ENCODE measurements at places on chromosomes 4 and X.

DNA sequence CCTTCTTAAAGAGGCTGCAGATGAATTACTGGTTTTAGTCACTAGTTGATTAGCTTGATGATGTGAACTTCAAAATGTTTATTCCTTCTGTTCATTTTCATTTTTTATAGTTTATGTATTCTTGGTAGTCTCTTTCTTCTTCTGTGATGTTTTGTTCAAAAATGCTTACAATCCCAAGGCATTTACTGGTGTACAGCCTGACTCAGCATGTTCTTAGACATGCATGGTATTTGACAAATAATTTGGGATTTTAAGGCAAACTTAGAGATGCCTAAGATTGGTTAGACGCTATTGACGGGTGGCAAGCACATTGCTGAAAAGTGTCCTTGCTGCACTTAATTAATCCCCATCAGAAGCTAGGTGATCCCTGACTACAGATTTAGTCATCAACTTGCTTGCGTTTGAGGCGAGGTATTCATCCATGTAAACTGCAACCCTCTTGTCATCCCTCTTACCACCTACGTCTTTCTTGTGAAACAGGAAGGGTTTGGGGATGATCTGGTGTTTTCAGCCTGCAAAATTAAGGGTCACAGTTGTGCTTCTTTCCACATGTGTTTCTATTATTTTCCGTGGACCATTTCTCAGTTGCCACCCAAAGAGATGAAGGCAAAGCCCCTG, 331.8 kb downstream of the DKK2 start:
- DNase-seq = no peak

DNA sequence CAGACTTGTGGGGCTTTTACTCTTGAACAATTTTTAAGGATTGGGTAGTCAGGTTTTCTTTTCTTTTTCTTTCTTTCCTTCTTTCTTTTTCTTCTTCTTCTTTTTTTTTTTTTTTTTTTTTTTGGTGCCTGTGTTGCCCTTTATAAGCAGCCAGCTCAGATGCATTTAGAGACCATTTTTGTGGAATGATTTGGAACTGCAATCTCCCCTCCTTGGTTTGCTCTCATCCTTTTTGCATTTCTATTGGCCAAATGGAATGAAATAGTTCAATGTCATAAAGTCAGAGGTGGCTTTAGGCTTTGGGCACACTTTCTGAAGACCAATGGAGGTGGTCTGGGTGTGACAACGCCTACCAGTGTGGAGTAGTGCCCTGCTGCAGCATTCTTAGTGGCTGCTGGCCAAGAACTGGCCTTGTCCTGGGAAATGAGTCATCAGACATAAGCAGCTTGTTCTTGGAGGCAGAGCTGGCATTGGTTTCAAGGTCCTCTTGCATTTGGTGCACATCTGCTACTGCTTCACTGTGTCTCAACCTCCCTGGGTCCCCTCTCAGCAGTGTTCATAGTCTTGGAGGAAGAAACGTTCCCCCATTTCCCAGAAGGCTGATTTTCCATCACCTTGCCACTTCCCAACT, 84.5 kb downstream of the CT47B1 start:
- DNase-seq = no peak

DNA sequence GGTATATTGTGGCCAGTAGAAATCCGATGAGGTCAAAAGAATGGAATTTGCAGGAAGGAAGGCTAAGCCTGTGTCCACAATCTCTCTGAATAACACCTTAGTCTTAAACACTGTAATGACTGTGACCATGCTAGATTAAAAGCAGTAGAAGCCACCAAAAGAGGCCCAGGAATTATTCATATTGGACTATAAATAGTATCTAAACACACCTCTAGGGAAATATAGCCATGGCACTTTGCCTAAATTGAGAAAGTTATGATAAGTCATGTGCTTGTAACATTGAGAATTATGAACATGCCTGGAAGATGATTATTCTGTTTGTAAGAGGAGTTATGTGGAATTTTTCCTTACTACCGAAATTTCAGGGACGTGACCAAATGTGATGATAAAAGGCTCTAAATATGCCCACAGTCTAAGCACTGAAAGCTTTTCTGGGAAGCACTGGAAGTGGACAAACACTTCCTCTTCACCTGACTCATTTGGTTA, 298.5 kb downstream of the KCTD8 start:
- no peak for DNase-seq

- DNase-seq = peak; percentile 28
These were observed 188.0 kb downstream of the STIM2 start for GRCh38 chr4:27048429-27049238.

DNA sequence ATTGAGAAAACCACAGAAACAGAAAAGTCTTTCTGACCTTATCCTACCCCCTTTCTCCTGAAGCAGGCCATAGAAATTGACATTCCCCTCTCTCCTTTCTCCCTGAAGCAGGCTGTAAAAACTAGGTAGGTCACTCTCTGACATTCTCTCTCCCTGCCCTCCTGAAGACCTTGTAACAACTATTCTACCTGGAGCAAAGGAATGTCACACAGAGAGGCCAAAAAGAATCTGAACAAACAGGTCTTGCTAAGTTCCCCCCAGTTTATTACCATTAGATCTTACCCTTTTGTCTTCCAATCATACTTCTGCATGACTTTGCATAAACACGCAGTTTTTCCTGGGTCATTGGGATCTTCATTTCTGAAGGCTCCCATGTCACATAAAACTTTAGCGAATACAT, 198.3 kb upstream of the GYPA start:
- no peak for DNase-seq

- DNase-seq = no peak
These were observed 75.2 kb downstream of the IL1RAPL2 start for GRCh38 chrX:104641176-104641575.

- no peak for DNase-seq
These were observed 304.2 kb downstream of the ARHGAP24 start for GRCh38 chr4:85779165-85779564.

- DNase-seq = peak; percentile 24
These were observed 33.4 kb upstream of the RBM47 start for GRCh38 chr4:40662962-40663604.

DNA sequence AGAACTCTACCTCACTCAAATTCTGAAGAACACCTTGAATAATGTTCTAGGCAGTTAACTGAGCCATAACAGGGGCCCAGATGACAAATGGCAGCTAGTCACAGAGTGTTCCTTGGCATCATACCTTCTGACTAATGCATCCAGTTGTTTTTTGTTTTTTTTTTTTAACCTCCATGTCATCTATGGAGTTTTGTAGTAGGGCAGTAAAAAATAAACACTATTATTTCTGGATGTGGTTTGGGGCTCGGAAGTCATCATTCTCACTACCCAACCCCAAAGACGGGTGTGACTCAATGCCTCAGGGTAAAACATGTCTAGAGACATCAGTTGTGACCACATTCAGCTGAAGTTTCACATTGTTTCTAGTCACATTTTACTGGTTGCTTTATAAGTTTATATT, 31.2 kb upstream of the MCF2 start:
- DNase-seq = no peak

DNA sequence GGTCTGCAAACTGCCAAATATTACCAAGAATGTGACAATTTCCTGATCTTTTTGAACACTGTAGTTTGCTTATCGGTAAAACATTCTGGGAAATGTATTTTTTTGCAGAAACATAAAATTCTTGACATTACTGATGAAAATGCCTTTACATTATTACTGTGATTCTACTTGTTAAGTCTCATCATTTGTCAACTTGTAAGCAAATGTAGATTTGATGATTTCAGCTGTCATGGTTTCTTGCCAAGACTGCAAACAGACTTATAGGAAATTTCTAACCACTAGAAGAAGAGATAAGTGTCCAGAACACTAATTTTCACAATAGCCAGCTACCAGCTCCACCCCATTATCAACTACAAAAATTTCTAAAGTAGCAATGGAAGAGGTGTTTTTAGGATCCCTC, 560.4 kb downstream of the STPG2 start:
- DNase-seq = no peak

- DNase-seq = no peak
These were observed 83.7 kb downstream of the PCYT1B start for GRCh38 chrX:24563291-24564010.

DNA sequence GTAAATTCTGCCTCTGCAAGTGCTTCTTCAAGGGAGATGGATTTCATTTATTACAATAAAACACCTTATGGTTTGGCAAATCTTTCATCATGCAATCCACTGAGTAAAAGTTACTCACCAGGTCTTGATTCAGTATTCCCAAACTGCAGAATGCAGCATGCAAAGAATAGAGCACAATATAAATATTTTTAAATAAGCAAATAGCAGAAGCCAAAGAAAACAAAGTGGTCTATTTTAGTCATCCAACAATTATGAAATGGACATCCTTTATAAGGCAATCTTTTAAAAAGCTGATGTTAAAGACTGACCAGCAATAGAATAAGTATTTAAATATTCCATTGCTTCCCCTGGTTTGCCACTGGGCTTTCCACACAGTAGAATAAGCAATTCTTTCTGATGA, 59.5 kb downstream of the SLC39A8 start:
- no peak for DNase-seq

DNA sequence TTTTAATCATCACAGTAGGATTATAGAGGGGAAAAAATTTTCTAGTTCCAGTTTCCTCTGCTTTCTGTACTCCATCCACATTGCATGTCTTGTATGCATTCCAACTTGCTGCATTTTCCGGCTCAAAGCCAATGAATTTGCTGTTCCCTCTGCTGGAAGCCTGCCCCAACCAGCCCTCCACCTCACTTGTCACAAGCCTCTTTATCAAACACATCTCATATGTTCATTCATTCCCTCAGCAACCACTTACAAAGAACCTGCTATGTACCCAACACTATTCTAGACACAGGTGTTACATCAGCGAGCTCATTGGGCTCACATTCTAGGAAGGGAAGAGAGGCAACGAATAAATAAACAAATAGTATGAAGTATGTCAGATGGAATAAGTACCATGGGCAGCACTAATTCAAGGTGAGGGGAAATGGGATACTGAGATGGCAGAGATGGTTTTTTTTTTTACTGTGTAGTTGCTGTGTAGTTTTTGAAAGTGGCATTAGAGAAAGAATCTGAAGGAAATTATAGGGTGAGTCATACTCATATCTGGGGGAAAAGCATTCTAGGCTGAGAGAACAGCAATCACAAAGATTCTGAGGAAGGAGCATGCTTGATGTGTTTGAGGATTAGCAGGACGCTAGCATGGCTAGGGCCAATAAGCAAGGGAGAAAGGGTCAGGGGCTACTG, 332.5 kb downstream of the PDGFC start:
- DNase-seq = no peak

GRCh38 chrX:136021903-136022302, 36.7 kb downstream of the SLC9A6 start:
- no peak for DNase-seq

- no peak for DNase-seq
These were observed 277.7 kb upstream of the TET2 start for GRCh38 chr4:104868958-104869357.

- DNase-seq = peak; percentile 3
These were observed 600 bp downstream of the BEX4 start for GRCh38 chrX:103215425-103215991.

GRCh38 chr4:37732526-37733186, 46.5 kb upstream of the RELL1 start:
- no peak for DNase-seq

GRCh38 chr4:13762130-13762529, 134.6 kb upstream of the BOD1L1 start:
- DNase-seq = no peak

DNA sequence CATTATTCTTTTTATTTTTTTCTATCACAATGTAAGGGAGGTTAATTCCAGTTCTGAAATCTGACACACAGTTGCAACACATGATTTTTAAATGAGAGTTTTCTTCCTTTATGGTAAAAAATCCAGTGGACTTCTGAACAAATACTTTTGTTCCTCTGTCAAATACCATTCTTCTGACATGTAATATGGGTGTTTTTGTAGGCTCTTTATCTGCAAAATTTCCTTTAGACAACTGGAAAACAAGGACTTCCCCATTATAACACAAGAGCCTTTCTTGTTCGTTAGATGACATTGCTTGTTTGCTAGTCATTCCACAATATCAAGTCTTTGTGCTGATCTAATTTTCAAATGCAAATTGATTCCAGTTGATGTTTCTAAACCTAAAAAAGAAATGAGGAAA, 7.7 kb downstream of the FANCB start:
- no peak for DNase-seq

GRCh38 chrX:49919617-49920016, 2.8 kb upstream of the CLCN5 start:
- no peak for DNase-seq

DNA sequence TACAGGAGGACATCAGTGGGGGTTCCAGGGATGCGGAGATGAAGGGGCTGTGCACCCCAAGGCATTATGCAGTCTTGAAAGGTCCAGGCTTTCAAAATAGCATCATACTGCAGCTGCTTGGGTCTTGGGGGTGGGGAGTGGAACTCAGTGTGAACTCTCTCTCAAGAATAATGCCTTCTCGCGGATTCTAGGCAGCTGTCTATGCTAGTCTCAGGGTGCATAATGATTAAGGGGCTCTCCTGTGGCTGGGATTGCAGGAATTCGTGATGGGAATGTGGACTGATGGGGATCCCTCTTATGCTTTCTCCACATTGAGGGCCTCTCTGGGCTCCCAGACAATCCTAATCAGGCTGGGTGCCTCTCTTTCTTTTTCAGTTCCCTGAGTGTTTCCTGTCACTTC, 172.2 kb upstream of the ARHGAP24 start:
- DNase-seq = no peak

- DNase-seq = no peak
These were observed 41.2 kb upstream of the APLN start for GRCh38 chrX:129695937-129696336.

- peak; percentile 14 for DNase-seq
These were observed 26.8 kb upstream of the TMEM184C start for GRCh38 chr4:147590249-147590920.

- DNase-seq = no peak
These were observed 28.3 kb downstream of the ARHGAP10 start for GRCh38 chr4:147760176-147760575.
